ENCODE measurements at places on chromosomes 2 and 18.
A peak's percentile ranks its signal among the peaks of the same experiment; 100 is the strongest.

GRCh38 chr2:181241797-181242196 lies 215.4 kb upstream of the ITGA4 start:
- no peak for DNase-seq

- DNase-seq = no peak
These were observed 167.9 kb upstream of the NXPH2 start for GRCh38 chr2:138948070-138948539.

DNA sequence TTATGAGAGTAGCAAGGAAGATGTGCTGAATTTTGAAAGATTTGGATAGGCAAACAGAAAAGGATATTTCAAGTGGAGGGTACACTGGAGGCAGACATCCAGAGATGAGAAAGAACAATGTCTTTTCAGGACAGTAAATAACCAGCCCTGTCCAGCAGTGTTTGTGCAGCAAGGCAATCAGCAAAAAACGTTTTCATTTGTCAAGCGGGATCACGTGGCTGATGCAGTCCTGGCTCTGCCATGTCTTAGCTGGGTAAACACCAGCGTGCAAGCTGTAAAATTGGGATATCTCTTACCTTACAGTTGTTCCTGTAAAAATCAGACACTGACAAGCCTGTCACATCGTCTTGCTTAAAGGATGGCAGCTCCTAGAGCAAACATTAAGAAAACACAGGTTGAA lies 67.8 kb downstream of the CWC22 start:
- DNase-seq = no peak

- no peak for DNase-seq
These were observed 93.0 kb upstream of the SMAD2 start for GRCh38 chr18:48023334-48024008.

DNA sequence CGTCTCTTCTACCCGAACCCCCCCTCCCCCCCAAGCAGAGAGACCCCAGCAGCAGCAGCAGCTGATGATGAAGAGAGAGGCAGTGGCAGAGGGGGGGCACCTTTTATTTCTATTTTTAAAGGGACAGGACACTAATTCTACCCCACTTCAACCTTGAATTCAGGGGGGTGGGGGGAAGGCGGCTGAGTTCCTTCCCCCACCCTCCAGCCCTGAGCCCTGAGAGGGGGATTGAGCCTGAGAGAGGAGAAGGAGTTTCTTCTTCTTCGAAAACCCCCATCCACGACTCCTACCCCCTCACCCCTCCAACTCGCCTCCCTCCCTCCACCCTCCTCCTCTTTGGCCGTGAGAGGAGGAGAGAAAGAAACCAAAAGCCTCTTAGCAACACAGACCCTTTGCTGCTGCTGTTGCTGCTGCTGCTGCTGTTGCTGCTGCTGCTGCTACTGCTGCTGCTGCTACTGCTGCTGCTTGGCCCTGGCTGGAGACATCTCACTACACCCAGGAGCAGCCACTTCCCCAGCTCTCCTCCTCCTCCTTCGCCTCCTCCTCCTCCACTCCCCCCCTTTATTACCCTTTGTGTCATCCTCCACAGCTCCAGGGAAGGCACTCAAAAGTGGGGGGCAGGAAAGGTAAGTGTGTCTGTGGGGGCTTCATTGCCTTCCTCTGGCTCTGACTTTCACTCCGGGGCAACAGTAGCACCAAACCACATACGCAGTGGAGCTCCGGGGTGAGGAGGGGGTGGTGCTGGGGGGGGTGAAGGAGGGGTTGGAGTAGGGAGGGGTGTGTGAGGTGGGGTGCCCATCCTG lies at the start of gene MBD5:
MBD5 (plus strand) TSS at position 33 of the 803 bp plus-strand sequence.
- DNase-seq = peak; percentile 32

GRCh38 chr18:76589316-76589715 lies 94.3 kb upstream of the ZNF516 start:
- DNase-seq = no peak

DNA sequence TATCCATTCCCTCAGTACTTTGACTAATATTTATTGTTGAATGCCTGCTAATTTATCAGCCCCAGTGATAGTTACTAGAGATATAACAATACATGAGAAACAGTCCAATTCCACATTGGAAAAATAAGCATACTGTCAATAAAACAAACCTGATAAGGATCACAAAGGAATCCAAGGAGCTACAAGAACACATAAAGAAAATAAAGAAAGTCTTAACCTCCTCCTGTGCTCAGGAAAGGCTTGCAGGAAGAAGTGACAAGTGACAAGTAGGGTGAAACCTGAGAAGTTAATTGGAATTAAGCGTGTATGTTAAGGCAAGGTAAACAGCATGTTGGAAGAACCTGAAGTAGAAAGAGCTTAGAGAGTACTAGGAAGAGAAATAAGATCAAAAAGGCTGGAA lies 20.3 kb upstream of the ASNSD1 start:
- no peak for DNase-seq

- DNase-seq = no peak
These were observed 738.7 kb upstream of the LRRTM4 start for GRCh38 chr2:78260861-78261260.

DNA sequence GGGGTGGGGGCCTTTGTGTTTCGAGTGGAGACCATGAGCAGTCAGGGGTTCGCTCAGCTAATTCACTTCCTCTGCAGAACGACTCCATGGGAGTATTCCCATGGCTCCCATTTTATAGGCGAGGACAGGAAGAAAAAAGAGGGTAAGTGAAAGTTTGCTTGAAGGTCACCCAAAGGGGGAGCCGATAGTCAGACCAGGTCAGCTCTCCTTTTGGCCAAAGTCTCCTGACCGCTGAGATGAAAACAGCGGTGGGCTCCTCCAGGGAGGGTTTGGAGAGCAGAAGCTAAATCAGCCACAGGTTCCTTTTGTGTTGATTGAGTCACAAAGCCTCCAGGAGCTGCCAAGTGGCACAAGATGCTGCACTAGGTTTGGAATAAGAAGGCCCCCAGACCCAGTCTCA lies 34.1 kb upstream of the CTAGE1 start:
- no peak for DNase-seq

DNA sequence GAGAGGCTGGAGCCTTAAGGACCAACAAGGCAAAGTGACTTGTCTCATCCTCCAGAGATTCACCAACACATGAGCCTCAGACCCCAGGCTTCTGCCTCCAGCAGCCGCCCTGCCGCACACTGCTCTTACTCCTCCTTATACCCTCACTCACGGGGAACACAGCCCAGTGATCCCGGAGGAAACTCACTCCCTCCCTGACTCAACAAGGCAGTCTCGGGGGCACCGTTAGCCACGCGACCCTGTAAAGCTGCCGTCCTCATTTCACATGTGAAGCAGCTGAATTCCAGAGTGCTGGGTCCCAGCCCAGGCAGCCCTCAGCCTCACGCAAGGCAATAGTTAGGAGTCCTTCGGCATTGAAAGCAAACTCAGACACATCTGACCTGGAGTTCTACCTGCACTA lies 129.7 kb downstream of the TPO start:
- no peak for DNase-seq

DNA sequence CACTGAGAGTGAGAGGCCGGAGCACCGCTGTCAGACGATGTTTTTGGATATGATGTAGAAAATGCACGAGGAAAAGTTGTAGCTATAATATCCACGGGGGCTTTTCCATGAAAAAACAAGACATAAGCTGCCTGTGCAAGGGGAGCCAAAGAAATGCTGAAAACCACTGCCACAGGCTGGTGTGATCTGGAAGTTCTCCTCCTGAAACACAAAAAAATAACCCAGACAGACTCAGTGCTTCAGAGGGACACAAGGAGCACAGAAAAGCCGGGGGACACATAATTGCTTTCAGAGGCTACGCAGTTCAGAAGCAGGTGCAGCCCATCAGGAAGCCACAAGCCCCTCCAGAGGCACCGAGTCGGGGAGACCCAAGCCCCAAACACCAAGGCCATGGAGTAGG lies 98.2 kb downstream of the ZNF516 start:
- no peak for DNase-seq

Measured in stimulated activated CD4-positive, alpha-beta T cell treated with anti-CD3 and anti-CD28 coated beads, TNF-alpha, amount 100 ng/mL, for 48 hours (primary cell).